ENCODE measurements at places on chromosomes 11 and 22.

- DNase-seq: no peak
These were observed 174.8 kb downstream of the NELL1 start for GRCh38 chr11:20844216-20844615.

- no peak for DNase-seq
These were observed 81.4 kb downstream of the TBC1D22A start for GRCh38 chr22:46843821-46844255.

DNA sequence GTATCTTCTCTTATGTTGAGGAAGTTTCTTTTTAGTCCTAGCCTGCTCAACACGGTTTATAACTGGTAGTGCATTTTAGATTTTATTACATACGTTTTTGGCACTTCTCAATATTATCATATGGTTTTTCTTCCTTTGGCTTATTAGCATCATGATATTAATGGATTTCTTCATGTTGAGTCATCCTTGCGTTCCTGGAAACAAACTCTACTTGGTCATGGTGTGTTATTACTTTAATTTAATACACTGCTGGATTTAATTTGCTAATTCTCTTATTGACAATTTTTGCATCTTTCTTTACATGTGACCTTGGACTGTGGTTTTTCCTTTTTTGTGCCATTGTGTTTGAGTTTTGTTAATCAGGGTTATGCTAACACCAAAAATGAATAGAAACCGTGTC lies 20.5 kb downstream of the IGF2 start:
- DNase-seq: no peak

GRCh38 chr22:43090130-43090789 lies 1.1 kb upstream of the TTLL1 start:
- DNase-seq: peak; percentile 26

- DNase-seq: no peak
These were observed 520.0 kb upstream of the LUZP2 start for GRCh38 chr11:23976841-23977271.

DNA sequence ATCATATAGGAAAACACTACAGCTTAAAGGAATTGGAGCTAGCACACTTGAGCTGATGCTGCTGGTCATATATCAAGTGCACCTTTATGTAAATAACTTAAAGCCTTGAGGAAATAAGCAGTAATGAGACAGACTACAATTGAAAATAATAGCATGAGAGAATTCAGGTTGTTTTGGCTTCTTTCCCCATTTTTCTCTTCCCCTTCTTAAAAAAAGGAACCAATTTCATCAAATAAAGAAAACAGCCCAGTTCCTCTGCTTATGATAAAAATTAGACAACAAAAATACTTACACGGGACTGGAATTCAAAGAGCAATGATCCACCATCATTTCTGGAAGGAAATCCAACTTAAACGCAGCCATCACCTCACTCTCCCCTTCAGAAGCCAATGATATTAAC lies 50.2 kb upstream of the RAPSN start:
- no peak for DNase-seq

GRCh38 chr11:28269586-28269985 lies 161.4 kb downstream of the METTL15 start:
- DNase-seq: no peak

DNA sequence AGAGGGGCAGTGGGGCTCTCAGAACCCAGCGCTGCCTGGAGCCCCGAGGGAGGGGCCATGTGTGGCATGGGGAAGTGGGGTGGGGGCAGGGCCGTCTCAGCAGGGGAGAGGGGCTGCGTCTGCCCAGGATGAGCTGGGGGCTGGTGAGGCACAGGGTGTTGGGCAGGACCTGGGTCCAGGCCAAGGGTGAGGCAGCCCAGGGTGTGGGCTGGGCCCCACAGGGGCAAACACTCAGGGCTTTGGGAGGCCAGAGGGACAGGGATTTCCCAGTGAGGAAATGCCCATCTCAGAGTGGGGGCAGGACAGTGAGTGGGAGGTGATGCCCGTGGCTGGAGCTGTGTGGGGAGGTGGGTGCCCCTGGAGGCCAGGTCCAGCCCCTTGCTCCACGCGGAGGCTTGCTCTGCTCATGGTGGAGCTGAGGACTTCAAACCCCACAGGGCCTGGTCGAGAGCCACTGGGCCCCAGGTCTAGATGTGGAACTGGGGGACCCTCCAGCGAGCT lies 5.4 kb downstream of the PLXNB2 start:
- DNase-seq: no peak
